Stimulated activated CD8-positive, alpha-beta memory T cell treated with anti-CD3 and anti-CD28 coated beads, Interleukin-15, amount 100 ng/mL, for 4 hours (primary cell): ENCODE measurements at places on chromosomes 2 and 18.

DNA sequence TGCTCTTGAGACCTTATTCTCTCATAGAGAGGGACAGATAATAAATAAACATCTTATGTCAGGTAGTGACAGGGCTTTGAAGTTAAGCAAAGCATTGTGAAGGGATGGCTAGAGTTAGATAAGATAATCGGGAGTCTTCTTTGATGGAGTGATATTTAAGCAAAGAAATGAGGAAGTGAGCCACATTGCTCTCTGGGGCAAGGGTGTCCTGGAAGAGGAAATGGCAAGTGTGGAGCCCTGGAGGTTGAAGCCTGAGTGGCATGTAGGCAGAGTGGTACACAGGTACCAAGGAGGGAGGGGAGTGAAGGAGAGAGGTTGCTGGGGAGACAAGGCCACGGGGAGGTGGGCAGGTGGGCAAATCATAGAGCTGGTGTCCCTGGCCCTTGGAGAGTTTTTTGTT is 110.2 kb downstream of the CTAGE1 start:
- no peak for DNase-seq

GRCh38 chr2:70340075-70340474 is 38.2 kb upstream of the FAM136A start:
- DNase-seq: no peak

GRCh38 chr18:44579028-44579702 is 101.5 kb upstream of the SETBP1 start:
- DNase-seq: no peak

- no peak for DNase-seq
Observed at GRCh38 chr2:56709181-56709580, 525.4 kb downstream of the CCDC85A start.

GRCh38 chr2:231662028-231662810 is 46.1 kb upstream of the PTMA start:
- peak; percentile 86 for DNase-seq

DNA sequence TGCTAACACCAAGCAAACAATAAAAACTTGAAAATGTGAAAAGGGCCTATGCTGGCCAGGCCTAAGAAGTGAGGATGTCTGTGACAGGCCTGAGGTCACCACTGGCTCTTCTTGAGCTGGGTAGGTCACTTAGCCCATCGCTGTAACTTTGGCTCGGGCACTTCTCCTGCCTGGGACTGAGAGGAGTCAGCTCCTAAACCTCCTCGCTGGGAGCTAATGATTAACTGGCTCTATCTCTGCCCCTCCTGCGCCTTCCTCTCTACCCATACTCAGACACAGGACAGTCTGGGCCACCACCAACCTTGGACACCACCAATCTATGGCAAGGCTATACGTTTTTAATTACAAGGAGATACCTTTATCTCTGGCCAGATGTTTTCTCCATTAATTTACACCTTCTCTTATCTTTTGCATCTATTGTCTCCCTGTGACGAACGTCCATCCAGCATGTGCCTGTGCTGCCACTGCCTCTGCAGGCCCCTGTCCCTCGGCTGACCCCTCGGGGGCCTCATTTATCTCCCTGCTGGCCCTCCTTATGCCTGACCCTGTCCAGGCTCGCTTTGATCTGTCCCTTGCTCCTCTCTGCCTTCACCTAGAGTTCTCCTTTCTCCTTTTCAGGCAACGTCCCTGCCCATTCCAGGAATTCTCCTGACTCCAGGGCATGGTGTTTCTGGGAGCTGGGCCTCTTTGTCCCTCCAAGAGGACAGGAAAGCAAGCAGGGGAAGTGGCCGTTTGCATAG is 149.1 kb upstream of the GATA6 start:
- DNase-seq: no peak

DNA sequence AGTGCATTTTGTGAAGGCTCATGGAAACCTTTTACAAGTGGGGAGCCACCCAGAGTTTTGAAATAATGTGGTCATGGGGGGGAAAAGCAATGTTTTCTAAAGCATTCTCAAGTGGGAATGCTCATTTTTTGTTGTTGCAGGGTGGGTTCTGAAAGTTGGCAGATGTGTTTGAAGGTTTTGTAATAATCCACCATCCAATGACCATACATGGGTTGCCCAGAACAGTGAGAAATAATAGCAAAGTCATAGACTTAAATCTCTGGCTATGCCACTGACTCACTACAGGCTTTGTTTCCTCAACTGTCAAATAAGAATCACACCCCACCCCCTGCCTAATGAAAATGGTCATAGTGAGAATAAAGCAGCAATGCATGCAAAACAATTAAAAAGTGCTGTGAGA is 2.9 kb downstream of the DSG3 start:
- no peak for DNase-seq

DNA sequence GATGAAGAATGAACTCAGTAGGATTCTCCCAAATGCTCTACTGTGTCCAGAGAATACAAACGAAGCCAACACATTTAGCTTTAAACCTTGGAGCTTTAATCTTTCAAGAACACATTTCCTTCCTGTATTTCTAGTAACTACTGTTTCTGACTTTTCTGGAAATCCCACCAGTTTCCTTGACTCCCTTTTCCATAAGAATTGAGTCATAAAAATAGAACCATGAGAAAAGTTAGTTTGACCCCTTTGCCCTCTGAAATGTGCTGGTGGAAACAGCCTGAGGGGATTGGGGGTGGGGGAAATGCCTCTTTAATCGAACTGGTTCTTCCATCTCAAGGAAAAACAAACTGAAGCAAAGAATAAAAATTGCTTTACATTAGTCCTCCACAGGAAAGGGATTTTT is 123.9 kb downstream of the TMEM17 start:
- DNase-seq: no peak

DNA sequence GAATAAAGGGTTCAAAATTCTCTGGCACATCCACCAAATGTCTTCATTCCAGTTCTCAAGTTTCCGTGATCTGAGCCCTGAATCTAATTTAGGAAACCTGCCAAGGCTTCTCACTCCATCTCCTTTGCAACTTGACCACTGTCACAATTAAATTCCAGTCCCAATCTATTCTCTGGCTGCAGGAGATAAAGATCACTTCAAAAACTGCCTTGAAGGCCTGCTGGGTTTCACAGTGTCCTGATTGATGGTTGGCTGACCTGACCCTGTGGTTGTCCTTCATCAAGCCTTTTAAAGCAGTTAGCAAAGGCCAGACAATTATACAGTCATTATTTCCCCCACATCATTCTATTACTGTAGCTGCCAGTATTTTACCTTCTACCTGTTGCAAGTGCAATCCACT is 60.3 kb upstream of the DNAJC10 start:
- DNase-seq: no peak

DNA sequence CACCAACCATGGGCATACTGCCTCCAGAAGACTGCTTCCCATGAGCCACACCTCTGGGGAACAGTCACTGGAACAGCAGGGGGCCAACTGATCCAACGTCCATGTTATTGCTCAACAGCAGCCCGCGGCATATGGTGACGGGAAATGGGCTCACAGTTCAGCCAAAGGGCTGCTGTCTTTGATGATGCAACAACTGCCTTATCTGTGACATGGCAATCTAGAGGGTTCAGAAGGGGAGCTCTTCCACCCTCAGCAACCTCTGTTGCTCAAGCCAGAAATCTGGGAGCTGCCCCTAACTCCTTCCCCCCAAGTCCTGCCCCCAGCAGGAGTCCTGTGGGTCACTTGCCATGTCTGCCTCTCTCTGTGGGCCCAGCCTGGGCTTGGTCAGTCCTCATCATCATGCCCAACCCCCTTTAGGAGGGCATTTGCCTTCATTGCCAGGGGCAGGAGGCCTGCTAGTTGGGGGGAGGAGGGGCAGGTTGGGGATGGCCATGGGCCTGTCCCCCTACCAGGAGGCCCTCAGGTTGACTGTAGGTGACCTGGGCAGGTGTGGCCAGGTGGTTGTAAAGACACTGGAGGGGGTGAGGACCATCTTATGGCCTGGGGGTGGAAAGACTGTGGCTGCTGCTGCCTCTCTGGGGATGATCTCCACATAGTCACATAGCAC is 212.9 kb downstream of the CYP26B1 start:
- no peak for DNase-seq

- no peak for DNase-seq
Observed at GRCh38 chr2:37851428-37851827, 73.7 kb upstream of the RMDN2 start.

GRCh38 chr2:224685121-224685520 is 31.0 kb downstream of the CCDC195 start:
- no peak for DNase-seq

- DNase-seq: no peak
Observed at GRCh38 chr2:66344087-66344663, 90.8 kb upstream of the MEIS1 start.

- no peak for DNase-seq
Observed at GRCh38 chr2:120452945-120453634, 107.2 kb downstream of the INHBB start.

DNA sequence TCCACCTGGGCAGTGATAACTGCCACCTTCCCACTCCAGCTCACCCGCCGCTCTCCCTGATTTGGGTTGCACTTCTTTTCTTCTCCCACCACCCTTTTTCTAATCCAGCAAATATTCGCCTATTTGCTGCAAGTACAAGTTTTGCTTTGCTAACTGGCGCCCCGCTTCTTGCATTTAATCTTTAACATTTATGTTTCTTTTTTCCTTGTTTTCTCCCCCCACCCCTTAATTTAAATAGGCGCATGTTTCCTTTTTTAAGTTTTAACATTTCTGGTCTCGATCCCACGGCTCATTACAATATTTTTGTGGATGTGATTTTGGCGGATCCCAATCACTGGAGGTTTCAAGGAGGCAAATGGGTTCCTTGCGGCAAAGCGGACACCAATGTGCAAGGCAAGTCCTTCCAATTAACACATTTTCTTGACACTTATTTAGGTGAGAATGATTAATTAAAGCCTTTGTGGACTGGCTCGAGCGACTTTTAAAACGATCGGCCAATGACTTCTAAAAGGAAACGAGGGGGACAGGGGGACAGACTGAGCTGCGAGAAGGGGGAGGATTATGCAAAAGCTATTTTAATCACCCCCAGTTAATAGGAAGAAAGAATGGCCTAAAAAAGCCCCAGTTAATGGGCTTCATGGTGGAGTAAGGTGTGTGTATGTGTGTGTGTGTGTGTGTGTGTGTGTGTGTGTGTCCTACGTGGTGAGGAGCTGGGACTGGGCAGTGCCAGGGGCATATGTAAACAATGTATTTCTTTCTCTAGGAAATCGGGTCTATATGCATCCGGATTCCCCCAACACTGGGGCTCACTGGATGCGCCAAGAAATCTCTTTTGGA is 1.6 kb downstream of the TBR1 start:
- no peak for DNase-seq
